MV-4-11 (cell line): ENCODE measurements at places on chromosomes 6 and 20.

DNA sequence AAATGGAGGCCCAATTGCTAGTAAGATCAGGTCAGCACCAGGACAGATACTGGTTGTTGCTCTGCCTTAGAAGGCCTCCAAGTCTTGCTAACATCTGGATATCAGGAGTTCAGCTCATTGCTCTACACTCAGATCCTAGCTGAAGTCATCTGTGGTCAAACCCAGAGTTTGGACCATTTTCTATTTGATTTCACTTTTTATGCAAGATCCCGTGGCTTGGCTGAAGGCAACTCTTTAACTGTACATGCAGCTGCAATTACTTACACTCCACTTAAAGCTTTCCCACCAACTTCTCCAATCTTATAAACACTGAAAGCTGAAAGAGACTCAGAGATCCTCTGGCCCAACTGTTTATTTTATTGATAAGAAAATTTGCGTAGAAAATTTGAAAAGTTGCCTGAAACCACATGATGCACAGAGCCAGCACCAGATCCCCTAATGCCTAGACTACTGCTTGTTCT lies 2.7 kb downstream of the SLC17A2 start:
- DNase-seq, result peak; percentile 67

- no peak for DNase-seq
These were observed 249.3 kb downstream of the PRKN start for GRCh38 chr6:162478192-162478671.

DNA sequence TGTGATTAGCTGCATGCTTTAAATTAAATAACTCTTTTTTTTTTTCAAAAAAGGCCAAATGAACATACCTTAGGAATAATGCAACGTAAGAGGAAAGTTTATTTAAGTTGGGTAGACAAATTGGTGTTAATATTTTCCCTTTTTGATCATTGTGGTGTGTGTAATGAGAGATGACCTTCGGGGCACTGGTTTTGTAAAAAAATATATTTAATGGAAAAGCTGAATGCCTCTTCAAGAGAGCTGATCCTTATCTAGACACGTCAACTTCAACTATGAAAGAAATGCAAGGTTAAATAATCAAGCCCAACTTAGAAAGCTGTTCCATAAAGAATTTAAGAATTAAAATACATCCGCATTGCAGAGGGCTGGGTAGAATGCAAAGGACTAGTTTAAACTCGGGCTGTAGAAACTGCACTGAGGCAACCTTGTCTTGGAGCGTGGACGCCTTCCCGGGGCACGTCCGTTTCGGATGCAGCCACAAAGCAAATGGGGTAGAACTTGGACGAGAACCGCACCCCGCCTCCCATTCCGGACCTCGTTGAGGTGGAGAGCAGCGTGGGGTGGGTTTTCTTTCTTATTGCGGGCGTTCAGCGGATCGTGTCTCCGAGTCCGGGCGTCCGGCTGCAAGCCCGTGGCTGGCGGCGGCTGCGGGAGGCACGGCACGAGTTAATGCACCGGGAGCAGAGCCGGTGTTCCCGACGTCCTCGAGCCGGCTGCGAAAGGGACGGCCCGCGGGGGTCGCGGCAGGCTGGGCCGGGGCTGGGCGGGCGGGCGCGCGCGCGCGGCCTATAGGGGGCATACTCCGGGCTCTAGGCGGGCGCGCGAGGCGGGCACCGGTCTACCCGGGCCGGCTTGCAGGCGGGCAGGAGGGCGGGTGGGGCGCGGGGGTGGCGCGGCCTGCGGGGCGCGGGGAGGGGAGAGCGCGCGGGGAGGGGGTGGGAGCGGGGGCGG lies 1.9 kb downstream of the JARID2 start:
- DNase-seq, result peak; percentile 21

DNA sequence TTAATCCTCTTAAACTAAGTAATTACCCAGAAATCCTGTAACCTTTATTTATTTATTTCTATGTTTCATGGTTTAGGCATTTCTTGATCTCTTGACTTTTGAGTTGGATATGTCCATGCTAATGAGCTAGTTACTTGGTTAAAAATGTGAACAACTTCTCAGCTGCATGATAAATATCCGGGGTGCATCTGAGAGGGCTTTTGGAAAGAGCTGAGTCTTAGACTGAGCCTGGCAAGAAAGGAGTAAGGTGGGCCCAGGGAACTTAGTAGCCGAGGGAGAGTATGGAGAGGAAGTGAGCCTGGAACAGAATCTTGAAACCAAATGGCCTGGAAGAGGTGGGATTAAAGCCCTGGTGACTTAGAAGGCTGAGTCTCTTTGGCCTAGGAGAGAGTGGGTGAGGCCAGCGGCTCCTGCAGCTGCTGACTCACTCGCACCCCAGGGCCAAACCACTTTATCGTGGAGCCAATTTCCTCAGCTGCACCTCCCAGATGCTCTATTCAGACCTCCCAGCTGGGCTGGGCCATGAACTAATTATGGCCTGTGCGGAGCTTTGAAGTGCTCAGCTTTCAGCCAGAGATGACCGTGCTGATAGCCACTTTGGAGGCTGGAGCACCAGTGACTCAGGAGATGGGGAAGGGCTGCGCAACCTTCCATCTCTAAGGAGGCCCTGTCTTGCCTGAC lies 19.1 kb downstream of the TGM3 start:
- DNase-seq, result peak; percentile 97

DNA sequence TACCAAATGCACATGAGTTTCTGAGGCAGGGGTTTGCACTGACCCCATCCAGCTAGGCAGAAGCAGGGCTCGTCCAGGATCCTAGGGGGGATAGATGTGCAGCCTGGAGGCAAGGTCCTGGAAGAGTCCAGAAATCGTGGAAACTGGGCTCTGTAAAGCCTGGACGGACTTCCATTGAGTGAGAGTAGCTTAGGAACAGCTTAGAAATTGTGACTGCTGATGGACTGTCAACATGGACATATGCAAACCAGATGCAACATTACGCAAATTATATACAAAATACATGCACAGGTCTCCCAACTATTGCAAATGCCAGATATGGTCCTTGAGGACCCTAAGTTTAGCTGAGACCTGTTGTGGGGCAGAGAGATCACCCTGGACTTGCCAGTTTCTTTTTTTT lies 4.8 kb upstream of the EMILIN3 start:
- DNase-seq, result no peak

- no peak for DNase-seq
These were observed 2.8 kb downstream of the CDC25B start for GRCh38 chr20:3798908-3799248.
